ENCODE measurements at places on chromosomes 3 and 15. TPM values are rescaled to one million over a fixed set of nuclear protein-coding genes. Genes with fewer than 3 reads are reported as not detected.
A peak's percentile ranks its signal among the peaks of the same experiment; 100 is the strongest.

PYGO1 gene
- 11.8 TPM for total RNA-seq

TRAIP gene
- 2.5 TPM for total RNA-seq

CLDN11 gene
- 21.9 TPM for total RNA-seq

CPLX3 gene
- total RNA-seq: not detected

ALG1L2 gene
- not detected for total RNA-seq

SLC28A1 gene
- total RNA-seq: 2.7 TPM

- no peaks in the 10 kb centered on the region for H3K36me3 ChIP-seq
- DNase-seq: no peak
- no peak overlapping the region for H3K4me3 ChIP-seq
- H3K4me1 ChIP-seq: no peaks in the 10 kb centered on the region
- no peak overlapping the region for H3K27ac ChIP-seq
These were observed 98.1 kb downstream of the CADPS start for GRCh38 chr3:62777130-62777529.

DNA sequence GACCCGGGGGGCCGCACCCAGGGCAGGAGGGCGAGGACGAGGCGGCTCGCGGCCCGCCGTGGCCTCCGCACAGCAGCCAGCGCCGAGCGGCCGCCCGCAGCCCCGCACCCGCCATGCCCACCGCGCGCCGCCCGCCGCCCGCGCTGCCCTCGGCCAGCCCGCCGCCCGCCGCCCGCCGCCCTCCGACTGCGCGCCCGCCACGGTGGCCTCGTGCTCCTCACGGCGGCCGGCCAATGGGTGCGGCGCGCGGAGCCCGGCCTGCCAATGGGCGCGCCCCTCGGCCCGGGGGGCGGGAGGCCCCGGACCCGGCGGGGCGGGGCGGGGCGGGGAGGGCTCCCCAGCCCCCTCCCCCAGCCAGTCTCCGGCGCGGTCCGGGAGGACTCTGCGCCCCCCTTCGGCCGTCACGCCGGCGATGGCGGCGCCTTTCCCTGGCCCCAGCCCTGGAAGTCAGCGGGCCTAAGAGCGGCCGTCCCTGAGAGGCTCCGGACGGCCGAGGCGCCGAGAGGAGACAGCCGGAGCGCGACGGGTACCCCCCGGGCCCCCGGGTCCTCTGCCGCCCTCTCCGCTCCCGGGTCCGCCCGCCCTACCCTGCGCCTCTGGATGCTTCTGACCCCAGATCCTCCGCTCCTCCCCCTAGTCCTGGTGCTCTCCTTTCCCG lies at the start of gene NT5DC2:
TSS of gene NT5DC2 (minus strand) at position 235 of the 658 bp plus-strand sequence. CDS start at position 115, 120 bp downstream.
- H3K4me1 ChIP-seq: peaks cover 61% of the 10 kb centered on the region
- H3K4me3 ChIP-seq: peak within 1 kb of the TSS; percentile 82
- peak; percentile 92 for DNase-seq
- H3K27ac ChIP-seq: peak within 1 kb of the TSS; percentile 91
- no peaks in the 10 kb centered on the region for H3K36me3 ChIP-seq

- no peak for DNase-seq
- no peak overlapping the region for H3K27ac ChIP-seq
- no peaks in the 10 kb centered on the region for H3K27me3 ChIP-seq
- no peaks in the 10 kb centered on the region for H3K4me1 ChIP-seq
- no peaks in the 10 kb centered on the region for H3K36me3 ChIP-seq
These were observed 279.1 kb downstream of the ZBTB20 start for GRCh38 chr3:114867835-114868503.

- DNase-seq: no peak
- H3K36me3 ChIP-seq: no peaks in the 10 kb centered on the region
- no peaks in the 10 kb centered on the region for H3K4me1 ChIP-seq
- no peak overlapping the region for H3K27ac ChIP-seq
These were observed 92.8 kb downstream of the PCSK6 start for GRCh38 chr15:101396484-101397261.

- no peak overlapping the region for H3K4me3 ChIP-seq
- peaks cover 16% of the 10 kb centered on the region for H3K4me1 ChIP-seq
- H3K27me3 ChIP-seq: no peaks in the 10 kb centered on the region
These were observed 56.4 kb downstream of the FILIP1L start for GRCh38 chr3:100057716-100058575.

- no peaks in the 10 kb centered on the region for H3K27me3 ChIP-seq
- H3K4me3 ChIP-seq: no peak overlapping the region
- DNase-seq: no peak
- H3K27ac ChIP-seq: no peak overlapping the region
- H3K36me3 ChIP-seq: no peaks in the 10 kb centered on the region
- no peaks in the 10 kb centered on the region for H3K4me1 ChIP-seq
These were observed 39.1 kb downstream of the OCA2 start for GRCh38 chr15:28060005-28060404.

DNA sequence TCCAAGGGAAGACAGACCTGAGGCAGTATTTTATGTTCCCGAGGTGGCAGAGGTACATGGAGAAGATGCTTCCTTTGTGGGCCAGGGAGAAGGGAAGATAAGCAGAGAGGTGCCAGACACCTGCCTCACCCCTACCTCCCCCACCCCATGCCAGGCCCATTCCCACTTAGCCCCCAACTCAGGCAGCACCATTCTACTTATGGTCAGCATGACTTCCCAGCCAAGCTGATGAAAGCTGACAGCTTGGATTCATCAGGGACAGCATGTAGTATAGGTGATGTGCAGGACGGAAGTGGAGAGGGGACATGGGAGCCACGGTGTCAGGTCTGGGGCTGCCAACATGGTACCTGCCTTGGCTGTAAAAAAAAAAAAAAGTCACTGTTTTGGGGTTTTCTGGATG lies 57.5 kb upstream of the CSPG4 start:
- peaks cover 9% of the 10 kb centered on the region for H3K4me1 ChIP-seq
- no peaks in the 10 kb centered on the region for H3K36me3 ChIP-seq
- H3K27me3 ChIP-seq: no peaks in the 10 kb centered on the region

GRCh38 chr15:41992151-41992802 lies 19.9 kb upstream of the EHD4 start:
- no peak overlapping the region for H3K27ac ChIP-seq
- DNase-seq: no peak
- no peaks in the 10 kb centered on the region for H3K4me1 ChIP-seq
- no peaks in the 10 kb centered on the region for H3K27me3 ChIP-seq
- H3K36me3 ChIP-seq: no peaks in the 10 kb centered on the region
- H3K4me3 ChIP-seq: no peak overlapping the region

- DNase-seq: peak; percentile 3
- no peak overlapping the region for H3K4me3 ChIP-seq
- no peaks in the 10 kb centered on the region for H3K4me1 ChIP-seq
- no peaks in the 10 kb centered on the region for H3K36me3 ChIP-seq
- peak overlapping the region; percentile 39 for H3K27ac ChIP-seq
These were observed 520.7 kb downstream of the ROBO1 start for GRCh38 chr3:79246875-79247724.

- H3K4me3 ChIP-seq: no peak overlapping the region
- H3K27me3 ChIP-seq: no peaks in the 10 kb centered on the region
- peak; percentile 61 for DNase-seq
- no peaks in the 10 kb centered on the region for H3K36me3 ChIP-seq
- peaks cover 50% of the 10 kb centered on the region for H3K4me1 ChIP-seq
- peak overlapping the region; percentile 90 for H3K27ac ChIP-seq
These were observed 4.0 kb downstream of the TM4SF1 start for GRCh38 chr3:149373235-149374125.

- H3K27ac ChIP-seq: no peak overlapping the region
- H3K27me3 ChIP-seq: no peaks in the 10 kb centered on the region
- DNase-seq: no peak
- H3K4me1 ChIP-seq: peaks cover 6% of the 10 kb centered on the region
- H3K4me3 ChIP-seq: no peak overlapping the region
These were observed 6.3 kb upstream of the EIF3J start for GRCh38 chr15:44530653-44531052.

- H3K4me3 ChIP-seq: no peak overlapping the region
- DNase-seq: no peak
- H3K4me1 ChIP-seq: no peaks in the 10 kb centered on the region
- no peaks in the 10 kb centered on the region for H3K27me3 ChIP-seq
- H3K27ac ChIP-seq: no peak overlapping the region
These were observed 33.0 kb downstream of the FAM98B start for GRCh38 chr15:38486936-38487335.

DNA sequence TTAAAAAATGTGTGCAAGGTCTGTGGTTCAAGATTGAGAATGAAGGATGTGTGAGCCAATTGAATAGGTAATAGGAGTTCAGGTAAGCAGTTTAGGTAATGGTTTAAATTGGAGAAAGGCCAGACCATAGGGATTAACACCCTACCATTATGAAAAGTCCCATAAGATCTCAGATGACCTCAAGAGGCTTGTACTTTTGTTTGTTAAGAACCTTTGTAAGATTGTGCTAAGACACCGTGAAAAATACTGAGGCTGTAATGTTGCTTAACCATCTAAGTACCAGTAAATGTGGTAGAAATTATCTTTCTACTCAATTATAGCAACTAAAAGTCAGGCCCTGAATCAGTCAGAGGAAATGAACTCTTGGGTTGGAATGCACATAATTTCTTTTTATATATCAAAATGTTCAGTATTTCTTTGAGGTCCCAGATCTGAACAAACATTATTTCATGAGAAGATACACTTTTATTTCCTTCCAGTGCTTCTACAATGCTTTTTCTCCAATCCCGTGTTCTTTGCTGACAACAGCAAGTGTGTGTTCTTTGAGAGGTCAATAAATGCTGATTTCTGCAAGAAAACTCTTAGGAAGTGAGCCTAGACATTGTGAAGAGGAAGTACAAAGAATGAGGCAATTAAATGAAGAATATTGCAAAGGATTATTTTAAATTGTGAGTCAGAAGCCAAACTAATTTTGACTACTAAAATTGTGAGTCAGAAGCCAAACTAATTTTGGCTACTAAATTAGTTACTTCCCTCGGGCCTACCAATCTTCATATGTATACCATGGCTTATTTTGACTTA lies 66.4 kb downstream of the TCF12 start:
- no peaks in the 10 kb centered on the region for H3K27me3 ChIP-seq
- no peak overlapping the region for H3K27ac ChIP-seq
- no peaks in the 10 kb centered on the region for H3K36me3 ChIP-seq

GRCh38 chr3:25783661-25784512 lies 644 bp upstream of the NGLY1 start:
- DNase-seq: peak; percentile 60
- no peaks in the 10 kb centered on the region for H3K27me3 ChIP-seq
- no peaks in the 10 kb centered on the region for H3K36me3 ChIP-seq
- H3K4me3 ChIP-seq: peak overlapping the region; percentile 85

DNA sequence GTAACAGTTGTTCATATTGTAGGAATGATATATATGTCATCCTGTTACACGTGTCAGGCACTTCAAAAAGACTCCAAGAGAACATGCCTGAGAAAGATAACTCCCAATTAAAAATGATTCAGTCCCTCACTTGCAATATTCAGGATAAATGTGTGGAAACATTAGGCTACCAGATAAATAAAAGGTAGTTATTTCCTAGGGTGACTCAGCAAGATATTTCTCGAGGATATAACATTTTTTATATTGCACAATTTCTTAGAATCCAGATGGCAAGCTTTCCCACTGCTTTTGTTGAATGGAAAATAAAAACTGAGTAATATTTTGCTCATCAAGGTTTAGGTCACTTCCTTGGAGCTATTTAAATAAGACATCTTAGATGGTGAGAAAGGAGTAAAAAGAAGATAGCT lies 181.4 kb downstream of the GAP43 start:
- no peaks in the 10 kb centered on the region for H3K27me3 ChIP-seq
- no peak overlapping the region for H3K27ac ChIP-seq
- H3K4me1 ChIP-seq: peaks cover 2% of the 10 kb centered on the region
- DNase-seq: no peak

DNA sequence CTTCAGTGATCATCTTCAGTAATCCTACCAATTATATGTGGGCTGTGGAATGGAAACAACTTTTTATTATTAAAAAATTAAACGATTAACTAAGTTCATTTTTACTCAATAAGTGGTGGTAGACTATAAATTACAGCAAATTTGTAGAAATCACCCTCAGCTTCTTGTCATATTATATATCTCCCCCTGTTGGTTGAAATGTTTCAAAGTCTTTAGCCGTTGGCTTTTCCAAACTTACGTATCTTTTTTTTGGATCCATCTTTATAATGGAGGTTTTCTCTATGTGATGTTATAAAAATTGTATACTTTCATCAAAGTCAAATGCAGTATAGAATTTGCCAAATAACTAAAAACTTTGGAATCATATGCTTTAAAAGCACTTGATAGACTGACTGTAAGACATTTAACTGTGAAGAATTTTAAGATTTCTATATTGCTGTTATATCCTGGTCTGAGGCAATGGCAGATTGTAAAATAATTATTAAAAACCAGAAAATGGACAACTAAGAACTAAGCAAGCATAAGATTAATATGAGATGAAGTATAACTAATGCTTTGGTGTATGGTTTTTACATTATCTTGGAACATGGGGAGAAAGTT lies 44.7 kb downstream of the ATP11B start:
- no peaks in the 10 kb centered on the region for H3K27me3 ChIP-seq
- no peaks in the 10 kb centered on the region for H3K36me3 ChIP-seq
- no peak overlapping the region for H3K4me3 ChIP-seq
- no peaks in the 10 kb centered on the region for H3K4me1 ChIP-seq
- H3K27ac ChIP-seq: no peak overlapping the region

DNA sequence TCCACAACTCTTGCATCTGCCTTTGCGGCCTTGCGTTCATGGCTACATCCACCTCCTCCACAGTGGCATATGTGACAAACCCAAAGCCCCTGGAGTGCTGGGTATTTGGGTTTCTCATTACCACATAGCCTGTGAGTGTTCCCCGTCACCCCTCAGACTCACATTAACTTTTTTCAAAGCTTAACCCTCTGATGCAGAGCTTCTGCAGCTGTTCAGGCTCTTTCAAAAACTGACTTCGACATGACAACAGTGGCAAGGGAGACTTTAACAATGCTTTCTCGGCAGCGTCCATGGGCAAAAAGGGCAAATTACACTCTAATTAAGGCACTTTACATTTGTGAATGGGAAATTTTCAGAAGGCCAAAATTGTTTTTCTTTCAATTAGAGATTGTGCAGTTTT lies 343.2 kb downstream of the UNC13C start:
- DNase-seq: no peak
- no peaks in the 10 kb centered on the region for H3K27me3 ChIP-seq
- H3K4me3 ChIP-seq: no peak overlapping the region
- H3K36me3 ChIP-seq: no peaks in the 10 kb centered on the region

- H3K36me3 ChIP-seq: no peaks in the 10 kb centered on the region
- H3K4me1 ChIP-seq: no peaks in the 10 kb centered on the region
- DNase-seq: no peak
- H3K27me3 ChIP-seq: no peaks in the 10 kb centered on the region
These were observed 57.2 kb upstream of the TOPAZ1 start for GRCh38 chr3:44184319-44184953.

GRCh38 chr3:36944641-36945270 lies at the start of gene TRANK1:
Gene TRANK1, minus strand, starts transcription at chr3:36945054. Its CDS starts 245 bp downstream, at chr3:36944809.
- peak within 1 kb of the TSS; percentile 84 for H3K27ac ChIP-seq
- DNase-seq: peak; percentile 75
- peaks cover 25% of the 10 kb centered on the region for H3K4me1 ChIP-seq
- H3K36me3 ChIP-seq: no peaks in the 10 kb centered on the region
- no peaks in the 10 kb centered on the region for H3K27me3 ChIP-seq
- H3K4me3 ChIP-seq: peak within 1 kb of the TSS; percentile 69

- no peaks in the 10 kb centered on the region for H3K36me3 ChIP-seq
- H3K4me3 ChIP-seq: no peak overlapping the region
- no peaks in the 10 kb centered on the region for H3K27me3 ChIP-seq
These were observed 17.3 kb downstream of the CD200 start for GRCh38 chr3:112350018-112350810.

All from hepatocyte (in vitro differentiated cells).